Dermis blood vessel endothelial cell (primary cell): ENCODE measurements at places on chromosomes 1 and 21. TPM values are rescaled to one million over a fixed set of nuclear protein-coding genes. Genes with fewer than 3 reads are reported as not detected.

The EFNA3 gene
- 1.9 and 2.2 TPM in 2 replicates for total RNA-seq

The SPRR2B gene
- total RNA-seq = not detected in 2 replicates

GRCh38 chr21:33937931-33938339, 22.3 kb upstream of the ATP5PO start:
- no peak for DNase-seq

DNA sequence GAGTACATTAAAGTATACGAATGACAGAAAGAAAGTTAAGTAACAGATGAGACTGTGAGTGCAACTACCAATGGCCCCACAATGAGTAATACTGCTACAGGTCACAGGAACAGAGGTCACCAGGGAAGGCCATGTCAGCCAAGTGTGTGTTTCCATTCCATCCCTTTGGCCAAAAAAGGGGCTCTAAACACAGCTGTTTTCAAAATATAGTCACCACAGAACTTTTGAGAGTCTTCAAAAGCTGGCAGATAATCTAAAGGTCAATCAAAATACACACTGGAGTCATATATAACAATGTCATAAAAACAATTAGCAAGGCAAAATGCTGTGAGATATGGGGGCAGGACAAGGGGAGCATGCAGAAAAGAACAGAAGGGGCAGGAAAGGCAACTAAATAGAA, 10.2 kb downstream of the USP24 start:
- DNase-seq = peak; percentile 18

The S100A9 gene
- 0.19 and 0.51 TPM in 2 replicates for total RNA-seq

DNA sequence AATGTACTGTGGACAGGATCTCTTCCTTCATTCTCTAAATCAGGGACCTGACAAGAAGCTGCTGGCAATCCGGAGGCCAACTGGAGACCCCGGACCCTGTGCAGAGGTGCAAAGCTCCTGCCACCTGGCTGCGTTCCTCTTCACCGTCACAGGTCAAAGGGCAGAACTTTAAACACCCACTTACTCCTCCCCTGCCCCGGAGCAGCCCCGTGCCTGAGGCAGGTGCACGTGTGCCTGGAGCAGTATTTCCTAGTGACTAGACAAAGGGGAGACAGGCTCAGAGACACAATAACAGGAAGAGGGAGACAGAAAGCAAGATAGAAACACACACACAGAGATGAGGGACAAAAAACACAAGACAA, 6.6 kb upstream of the PIGC start:
- DNase-seq = no peak

The APP gene
- 1,370 and 1,419 TPM in 2 replicates for total RNA-seq

The CYYR1 gene
- total RNA-seq = 20.1 and 26.9 TPM in 2 replicates

GRCh38 chr1:182388392-182389134, 3.0 kb downstream of the GLUL start:
- no peak for DNase-seq

DNA sequence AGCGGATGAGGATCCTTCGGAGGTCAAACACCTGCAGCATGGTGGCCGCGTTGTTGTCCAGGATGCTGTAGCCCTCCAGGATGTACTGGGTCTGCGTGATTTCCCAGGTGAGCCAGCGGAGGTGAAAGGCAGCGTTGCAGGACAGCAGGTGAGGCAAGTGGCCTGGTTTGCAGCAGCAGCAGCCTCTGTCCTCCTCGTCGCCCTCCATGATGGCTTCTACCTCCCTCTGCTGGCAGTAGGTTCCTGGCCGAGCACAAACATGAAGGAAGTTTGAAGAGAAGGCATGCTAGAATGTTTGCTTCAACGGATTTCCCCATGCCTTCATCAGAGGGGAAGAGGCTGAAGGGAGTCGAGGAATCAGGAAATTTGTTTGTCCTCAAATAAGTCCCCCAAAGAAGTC, 74.7 kb downstream of the NTPCR start:
- DNase-seq = peak; percentile 64

- no peak for DNase-seq
Measured at GRCh38 chr1:197787056-197787455, 11.8 kb upstream of the DENND1B start.

- DNase-seq = no peak
Measured at GRCh38 chr1:53379662-53380002, 51.8 kb upstream of the LRP8 start.
